Iris pigment epithelial cell (primary cell): ENCODE measurements at places on chromosomes 5 and 9.

DNA sequence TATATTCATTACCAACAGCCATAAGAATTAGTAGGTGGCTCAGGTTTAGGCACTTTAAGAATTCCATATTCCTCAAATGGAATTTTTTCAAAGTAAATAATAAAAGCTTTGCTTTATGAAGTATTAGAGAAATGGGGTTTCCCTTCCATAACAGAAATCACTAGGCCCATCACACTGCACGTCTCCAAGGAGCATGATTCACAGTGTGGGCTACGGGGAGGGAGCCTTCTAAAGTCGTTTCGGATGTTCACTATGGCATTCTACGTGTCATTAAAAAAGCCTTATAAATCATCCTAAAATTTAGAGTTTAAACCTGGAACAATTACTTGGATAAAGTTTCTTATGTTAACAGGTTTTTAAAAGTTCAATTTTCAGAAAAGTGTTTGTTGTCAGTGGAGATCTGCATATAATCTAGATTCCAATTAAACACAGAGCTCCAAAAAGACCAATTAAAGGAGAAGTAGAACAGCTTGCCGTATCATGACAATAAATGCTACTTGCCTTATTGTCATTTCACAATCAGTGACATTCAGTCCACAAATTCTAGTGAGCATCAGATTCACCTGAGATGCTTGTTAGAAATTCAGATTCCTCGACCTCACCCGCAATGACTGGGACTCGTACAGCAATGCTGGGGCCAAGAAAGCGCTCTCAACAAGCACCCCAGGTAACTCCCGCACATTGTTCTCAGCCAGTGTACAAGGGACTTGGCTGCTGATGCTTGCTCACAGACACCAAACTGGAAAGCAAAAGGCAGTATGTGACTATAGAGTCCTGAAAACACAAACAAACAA is 115.7 kb downstream of the NFIB start:
- DNase-seq: no peak

DNA sequence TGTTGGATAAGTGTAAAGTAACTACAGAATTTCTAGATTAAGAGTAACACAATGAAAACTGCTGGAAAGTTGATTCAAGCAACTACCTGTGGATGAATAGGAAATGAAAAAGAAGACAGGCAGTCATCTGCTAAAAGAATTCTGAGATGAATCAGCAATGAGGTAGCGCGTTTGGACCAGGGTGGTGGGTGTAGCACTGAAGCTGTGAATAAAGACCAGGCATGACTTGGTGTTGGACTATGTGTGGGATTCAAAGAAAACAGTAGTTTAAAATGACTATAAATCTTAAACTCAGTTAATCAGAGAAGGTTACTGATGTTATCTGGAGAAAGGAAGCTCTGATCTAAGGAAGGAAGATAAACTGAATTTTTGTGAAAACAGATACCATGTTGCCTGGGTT is 159.8 kb downstream of the FBN2 start:
- DNase-seq: peak; percentile 78

DNA sequence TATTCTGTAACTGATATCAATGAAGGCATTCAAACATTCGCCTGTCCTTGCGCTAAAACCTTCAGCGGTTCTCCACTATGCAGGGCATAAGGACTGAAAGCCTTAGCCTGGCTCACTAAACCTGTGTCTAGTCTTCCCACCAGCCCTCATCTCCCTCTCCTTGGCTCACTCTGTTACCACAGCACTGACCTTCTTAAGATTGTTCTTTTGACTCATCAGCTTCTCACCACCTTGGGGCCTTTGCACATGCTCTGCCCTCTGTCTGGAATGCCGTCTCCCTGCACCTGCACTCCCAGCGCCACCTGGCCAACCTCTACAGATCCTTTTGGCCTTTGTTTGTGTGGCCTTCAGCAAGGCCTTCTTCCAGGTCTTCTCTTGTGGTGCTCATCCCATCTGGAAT is 131.8 kb upstream of the IER5L start:
- peak; percentile 22 for DNase-seq

DNA sequence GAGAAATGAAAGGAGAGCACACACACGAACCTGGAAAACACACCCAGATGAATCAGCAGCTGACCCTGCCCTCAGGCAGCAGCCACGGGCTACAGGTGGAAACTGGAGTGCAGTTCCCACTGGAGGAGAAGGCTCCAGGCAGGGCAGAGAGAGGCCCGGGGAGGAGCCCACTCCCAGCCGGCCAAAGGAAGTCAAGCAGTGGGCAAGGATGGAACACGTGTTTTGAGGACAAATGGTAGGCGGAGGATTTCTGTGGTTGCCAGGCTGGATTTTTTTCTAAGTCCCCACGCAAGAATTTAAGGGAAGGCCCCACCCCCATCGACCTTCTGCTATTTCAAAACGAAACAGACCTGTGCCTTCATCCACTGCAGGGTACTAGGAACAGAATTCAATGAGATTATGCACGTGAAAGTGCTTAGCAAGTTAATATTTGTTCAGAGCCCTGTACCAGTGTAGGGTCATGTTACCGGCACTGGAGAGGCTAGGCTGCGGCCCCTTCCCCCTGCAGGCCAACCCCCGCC is 6.8 kb downstream of the EPB41L4B start:
- no peak for DNase-seq

DNA sequence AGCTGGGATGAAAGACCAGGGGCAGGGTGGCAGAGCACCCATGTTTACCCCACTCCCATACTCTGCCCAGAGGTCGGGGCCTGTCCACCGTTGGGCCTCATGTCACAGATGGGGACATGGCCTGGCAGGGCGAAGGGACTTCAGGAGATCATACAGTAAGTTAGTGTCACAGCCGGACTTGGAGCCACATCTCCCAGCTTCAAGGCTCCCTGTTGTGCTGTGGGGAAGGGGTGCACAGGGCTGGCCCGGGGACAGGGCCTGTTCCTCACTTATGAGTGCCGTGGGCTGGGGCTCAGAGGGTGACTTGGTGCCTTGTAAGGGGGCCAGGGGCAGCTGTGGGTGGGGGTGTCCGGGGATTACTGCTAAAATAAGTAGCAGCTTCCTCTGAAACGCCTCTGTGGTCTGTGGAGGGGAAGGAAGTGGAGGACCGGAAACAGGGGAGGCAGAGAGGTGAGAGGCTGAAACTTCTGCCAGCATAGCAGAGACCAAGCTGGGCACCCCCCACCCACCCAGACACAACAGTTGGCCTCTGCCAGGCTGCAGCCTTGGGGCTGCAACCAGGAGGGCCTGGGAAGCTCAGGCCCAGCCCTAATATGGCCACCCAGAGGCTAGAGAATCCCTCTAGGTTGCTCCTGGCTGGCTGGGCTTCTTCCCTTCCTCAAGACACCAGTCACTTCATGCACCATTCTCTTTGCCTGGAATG is 41.1 kb upstream of the NEK6 start:
- DNase-seq: no peak

- peak; percentile 60 for DNase-seq
These were observed 19.7 kb downstream of the NAA35 start for GRCh38 chr9:85960688-85961093.

DNA sequence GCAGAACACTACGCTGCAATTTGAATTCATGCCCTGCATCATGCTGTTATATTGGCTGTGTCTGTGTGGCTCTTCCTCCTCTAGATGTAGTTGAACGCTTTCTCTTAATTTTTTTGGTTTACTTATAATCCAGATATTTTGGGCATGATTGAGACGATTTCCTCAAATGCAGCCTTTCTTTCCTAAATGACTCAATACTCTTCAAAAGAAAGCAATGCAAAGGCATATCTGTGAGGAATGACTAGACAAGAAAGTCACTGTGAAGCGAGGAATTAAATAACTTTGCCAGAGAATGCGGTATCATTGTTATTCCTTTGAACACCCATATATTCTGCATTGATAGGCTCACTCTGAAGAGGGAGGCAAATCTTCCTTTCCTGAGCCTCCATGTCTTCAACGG is 152.8 kb downstream of the YIPF5 start:
- no peak for DNase-seq

- peak; percentile 44 for DNase-seq
These were observed 27.9 kb downstream of the PCDH1 start for GRCh38 chr5:141850244-141850768.

GRCh38 chr5:65068410-65068809 is 299.7 kb downstream of the CWC27 start:
- DNase-seq: no peak
